ENCODE measurements at places on chromosomes 4 and X.

DNA sequence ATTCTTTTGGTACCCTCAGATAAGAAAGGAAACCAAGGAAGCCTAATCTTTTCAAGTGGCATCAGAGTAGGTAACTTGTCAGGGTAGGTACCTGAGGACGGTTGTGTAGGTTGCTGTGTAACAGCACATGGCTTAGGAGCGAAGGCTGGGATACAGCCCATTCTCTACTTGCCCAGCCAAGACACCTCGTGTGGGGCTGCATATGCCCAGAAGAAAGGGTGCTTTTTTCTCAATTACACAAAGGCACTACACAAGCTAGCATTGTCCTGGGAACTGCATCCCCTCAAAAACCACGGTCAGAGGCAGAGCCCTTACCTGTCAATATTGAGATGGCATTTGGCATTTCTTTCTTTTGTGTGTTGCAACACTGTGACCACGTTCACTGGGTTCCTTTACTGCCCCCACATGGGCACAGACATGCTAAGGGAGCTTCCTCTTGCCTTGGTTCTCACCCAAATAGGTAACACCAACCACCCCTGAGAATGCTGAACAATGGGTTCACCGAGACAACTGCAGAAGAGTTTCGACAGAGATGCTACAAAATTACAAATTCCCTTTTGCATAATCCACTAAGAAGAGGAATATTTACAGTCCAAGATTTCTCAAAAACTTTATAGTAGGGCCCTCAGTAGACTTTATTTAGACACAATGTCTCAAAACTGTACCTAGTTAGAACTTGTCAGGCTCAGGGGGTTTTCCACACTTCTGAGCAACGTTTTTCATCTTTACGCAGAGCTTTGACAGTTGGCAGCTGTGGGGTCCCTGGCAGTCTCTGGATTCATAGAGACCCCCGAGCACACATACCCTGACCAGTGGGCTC is 35.8 kb upstream of the TNIP3 start:
- DNase-seq: no peak

- DNase-seq: no peak
Measured at GRCh38 chr4:121277194-121278105, 103.4 kb downstream of the QRFPR start.

- DNase-seq: no peak
Measured at GRCh38 chr4:145048817-145049216, 49.2 kb downstream of the ANAPC10 start.

- no peak for DNase-seq
Measured at GRCh38 chrX:103253608-103254007, 1.3 kb downstream of the TCEAL8 start.

GRCh38 chrX:9682456-9682855 is 83.2 kb downstream of the GPR143 start:
- DNase-seq: peak; percentile 53

GRCh38 chr4:113919611-113920010 is 59.8 kb downstream of the ARSJ start:
- DNase-seq: no peak

DNA sequence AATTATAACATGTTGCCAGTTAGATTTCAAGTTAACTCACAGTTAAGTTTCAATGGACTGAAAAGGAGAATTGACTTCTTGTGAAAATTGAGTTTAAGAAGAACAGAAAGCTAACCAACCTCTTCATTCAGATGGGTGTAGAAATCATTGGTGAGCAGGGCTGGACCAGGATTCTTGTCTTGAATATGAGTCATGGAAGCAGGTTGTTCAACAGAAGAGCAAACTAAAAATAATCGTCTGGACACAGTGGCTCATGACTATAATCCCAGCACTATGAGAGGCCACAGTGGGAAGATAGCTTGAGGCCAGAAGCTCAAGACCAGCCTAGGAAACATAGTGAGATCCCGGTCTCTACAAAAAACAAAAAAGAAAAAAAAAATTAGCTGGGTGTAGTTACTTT is 98.2 kb downstream of the ARSJ start:
- DNase-seq: no peak

GRCh38 chrX:12997906-12998687 is 23.2 kb downstream of the TMSB4X start:
- no peak for DNase-seq

- no peak for DNase-seq
Measured at GRCh38 chr4:77232653-77233052, 75.6 kb downstream of the CCNG2 start.

- no peak for DNase-seq
Measured at GRCh38 chr4:7341491-7342222, 93.1 kb downstream of the PSAPL1 start.

DNA sequence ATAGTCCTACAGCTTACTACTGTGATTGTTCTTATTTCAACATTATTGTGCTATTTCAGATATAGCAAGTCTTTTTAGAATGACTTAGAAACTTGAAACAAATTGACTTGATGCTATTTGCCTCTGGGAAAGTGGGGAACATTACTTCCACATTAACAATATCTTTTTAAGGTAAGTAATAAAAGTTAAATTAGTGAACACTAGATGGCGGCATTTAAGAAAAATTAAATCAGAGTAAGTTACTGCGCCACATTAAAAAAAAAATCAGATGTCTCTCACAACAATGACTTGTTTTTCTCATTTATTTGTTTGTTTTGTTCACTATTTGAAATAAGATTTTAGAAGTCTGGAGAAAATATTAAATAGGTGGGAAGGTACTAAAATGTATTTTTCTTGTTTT is 1026.9 kb upstream of the SLIT2 start:
- peak; percentile 70 for DNase-seq

DNA sequence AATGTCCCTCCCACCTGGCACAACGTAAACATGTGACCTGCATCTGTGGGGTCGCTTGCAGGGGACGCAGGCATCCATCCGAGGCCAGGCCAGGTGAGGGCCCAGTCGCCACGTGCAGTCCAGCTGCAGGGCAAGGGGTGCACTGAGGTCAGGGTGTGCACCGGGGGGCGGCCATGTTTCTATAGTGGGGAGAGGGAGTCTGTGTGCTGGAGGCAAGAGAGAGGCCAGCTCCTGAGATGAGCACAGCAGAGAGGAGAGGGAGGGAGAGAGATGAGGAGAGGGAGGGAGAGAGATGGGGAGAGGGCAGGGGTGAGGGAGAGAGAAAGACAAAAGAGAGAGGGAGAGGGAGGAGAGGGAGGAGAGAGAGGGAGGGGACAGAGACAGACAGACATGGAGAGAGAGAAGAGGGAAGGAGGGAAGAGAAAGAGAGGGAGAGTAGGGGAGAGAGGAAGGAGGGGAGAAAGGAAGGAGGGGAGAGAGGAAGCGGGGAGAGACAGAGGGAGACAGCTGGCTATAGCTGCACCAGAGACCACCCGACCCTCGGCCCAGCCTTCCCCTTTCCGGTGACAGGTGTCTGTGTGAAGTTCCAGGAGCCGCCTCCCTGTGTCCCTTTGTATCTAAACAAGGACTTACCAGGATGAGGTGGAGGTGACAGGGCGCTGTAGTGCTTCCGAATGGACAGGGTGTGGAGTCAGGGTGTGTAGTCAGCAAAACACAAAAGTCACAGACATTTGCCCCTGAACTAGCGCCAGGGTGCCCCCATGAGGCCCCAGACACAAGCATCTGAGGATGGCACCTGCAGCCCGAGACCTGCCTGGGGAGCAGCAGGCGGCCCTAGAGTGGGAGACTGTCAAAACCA is 68.7 kb downstream of the ADRA2C start:
- DNase-seq: no peak

GRCh38 chr4:169377367-169377766 is 106.6 kb upstream of the SH3RF1 start:
- no peak for DNase-seq

- DNase-seq: no peak
Measured at GRCh38 chr4:24956763-24957162, 43.9 kb upstream of the CCDC149 start.

DNA sequence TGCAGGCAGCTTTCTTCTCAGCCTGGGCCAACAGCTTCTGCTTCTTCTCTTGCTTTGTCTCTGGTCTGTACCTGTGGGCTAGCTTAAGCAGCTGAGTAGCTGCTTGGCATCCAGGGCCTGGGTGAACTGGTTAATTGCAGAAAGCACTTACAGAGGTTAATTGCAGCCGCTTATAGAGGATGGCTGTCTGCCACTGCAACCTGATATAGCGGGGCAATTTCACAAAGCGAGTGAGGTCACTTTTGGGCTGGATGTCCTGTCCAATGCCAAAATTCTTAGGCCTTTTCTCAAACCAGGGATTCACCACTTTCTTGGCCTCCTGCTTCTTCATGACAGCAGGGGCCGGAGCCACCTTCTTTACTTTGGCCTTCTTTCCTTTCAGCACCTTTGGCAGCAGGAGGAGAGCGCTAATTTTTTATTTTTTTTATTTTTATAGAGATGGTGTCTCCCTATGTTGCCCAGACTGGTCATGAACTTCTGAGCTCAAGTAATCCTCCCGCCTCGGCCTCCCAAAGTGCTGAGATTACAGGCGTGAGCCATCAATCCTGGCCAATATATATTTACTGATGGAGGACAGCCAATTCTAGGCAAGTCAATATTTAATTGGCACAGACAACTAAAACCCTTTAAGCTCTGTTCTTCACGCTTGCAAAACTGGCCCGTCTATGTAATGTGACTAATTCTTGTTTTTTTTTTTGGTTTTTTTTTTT is 61.0 kb downstream of the ENOPH1 start:
- DNase-seq: no peak

GRCh38 chr4:150999086-150999485 is 16.0 kb downstream of the LRBA start:
- no peak for DNase-seq
